Esophagus squamous epithelium (tissue), 5 donors: ENCODE measurements at places on chromosomes 4 and X. TPM values are rescaled to one million over a fixed set of nuclear protein-coding genes. Genes with fewer than 3 reads are reported as not detected.

HSFX4 gene
- total RNA-seq, result not detected

HEPH gene
- total RNA-seq, result 0.79 TPM

F11 gene
- total RNA-seq, result not detected

PDCL2 gene
- 1.5 TPM for total RNA-seq

PDE6B gene
- 4.4 TPM for total RNA-seq

NBDY gene
- 9.2 TPM for total RNA-seq

TENM3 gene
- 5.5 TPM for total RNA-seq

PNMA6F gene
- total RNA-seq, result not detected

GSPT2 gene
- total RNA-seq, result 0.83 TPM

PRR32 gene
- total RNA-seq, result not detected

FAM184B gene
- 0.19 TPM for total RNA-seq

SEC31A gene
- total RNA-seq, result 161 TPM

GAGE13 gene
- not detected for total RNA-seq

PLA2G12A gene
- total RNA-seq, result 26.1 TPM

DAPP1 gene
- 35.5 TPM for total RNA-seq

FREM3 gene
- not detected for total RNA-seq

OTOP1 gene
- total RNA-seq, result 0.53 TPM

PPP3CA gene
- total RNA-seq, result 25.7 TPM

NXF2B gene
- total RNA-seq, result not detected

AR gene
- total RNA-seq, result 2.4 TPM

BMPR1B gene
- total RNA-seq, result not detected

SLC26A1 gene
- total RNA-seq, result not detected

SLITRK4 gene
- 1.2 TPM for total RNA-seq

DMP1 gene
- total RNA-seq, result not detected

MBTPS2 gene
- total RNA-seq, result 5.1 TPM

NOA1 gene
- 30.2 TPM for total RNA-seq

MAGEA8 gene
- not detected for total RNA-seq

PCDH19 gene
- total RNA-seq, result 0.56 TPM

CENPVL2 gene
- not detected for total RNA-seq

USP17L21 gene
- not detected for total RNA-seq

AMTN gene
- not detected for total RNA-seq

SUPT20HL1 gene
- not detected for total RNA-seq
